ENCODE measurements at places on chromosomes 2 and 18.

DNA sequence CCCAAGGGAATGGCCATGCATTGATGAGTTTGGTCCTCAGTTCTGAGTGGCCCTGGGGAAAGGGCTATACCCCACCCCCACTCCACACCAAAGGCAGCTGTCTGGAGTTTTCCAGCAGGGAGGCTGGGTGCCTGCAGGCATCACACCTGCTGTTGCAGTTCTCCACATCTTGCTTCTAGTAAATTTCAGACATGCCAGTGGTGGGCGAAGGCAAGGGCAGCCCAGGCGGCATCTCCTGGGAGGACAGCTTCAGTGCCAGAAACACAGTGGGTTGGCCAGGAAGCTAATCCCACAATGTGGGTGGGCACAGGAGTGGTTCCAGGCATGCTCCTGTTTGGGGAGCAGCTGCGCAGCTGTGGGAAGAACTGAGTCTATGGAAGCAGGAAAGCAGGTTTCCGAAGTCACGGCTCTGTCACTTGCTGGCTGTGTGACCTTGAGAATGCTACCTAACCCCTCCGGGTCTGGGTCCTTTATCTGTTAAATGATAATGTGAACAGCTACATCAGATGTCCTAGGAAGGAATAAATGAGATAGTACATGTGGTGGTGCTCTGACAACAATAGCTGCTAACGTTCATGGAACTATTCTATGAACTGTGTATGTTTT lies 84.6 kb upstream of the SPTBN1 start:
- DNase-seq: no peak

DNA sequence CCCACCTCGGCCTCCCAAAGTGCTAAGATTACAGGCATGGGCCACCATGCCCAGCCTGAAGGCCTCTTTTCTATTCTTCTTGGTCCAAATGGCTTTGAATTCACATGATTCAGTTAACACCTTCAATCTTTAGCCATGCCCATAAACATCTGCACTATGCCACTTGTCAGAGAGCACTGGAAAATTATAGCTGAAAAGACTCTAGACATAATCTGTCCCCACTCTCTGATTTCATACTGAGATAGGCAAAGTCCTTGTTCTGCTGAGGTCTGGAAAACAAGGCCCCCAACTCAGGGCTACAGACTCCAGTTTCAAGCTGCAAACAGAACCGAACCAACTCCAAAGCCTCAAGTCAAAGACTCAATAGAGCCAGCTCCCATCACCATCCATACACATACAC lies 170.7 kb downstream of the ANTXR1 start:
- no peak for DNase-seq

DNA sequence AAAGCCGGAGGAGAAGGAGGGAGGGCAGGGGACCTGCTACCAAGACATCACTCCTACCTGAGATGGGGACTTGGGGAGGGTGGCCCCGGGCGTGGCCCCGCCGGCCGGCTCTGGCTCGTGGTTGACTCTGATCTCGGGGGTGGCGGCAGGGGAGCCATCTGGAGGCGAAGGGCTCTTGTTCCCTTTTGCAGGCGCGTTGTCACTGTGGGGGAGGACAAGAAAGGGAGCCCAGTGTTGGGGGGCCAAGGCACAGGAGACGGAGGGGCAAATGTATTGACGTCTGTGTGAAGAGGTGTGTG lies 48.1 kb downstream of the BIN1 start:
- no peak for DNase-seq

DNA sequence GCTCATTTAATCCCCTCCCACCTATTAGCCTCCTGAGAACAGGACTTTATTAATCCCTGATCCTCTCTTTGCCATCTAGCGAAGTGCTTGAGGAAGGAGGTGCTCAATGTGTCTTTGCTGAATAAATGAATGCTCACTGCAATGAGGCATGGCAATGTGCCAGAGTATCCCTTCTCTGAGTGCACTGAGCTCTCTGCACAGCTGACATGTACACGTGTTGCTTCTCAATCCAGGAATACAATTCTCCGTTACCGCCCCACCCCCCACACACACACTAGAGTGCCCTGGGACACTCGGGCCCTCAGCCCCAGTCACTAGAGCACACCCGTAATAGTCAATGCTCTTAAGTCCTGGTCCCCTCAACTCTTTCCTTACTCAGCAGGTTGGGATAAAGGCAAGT lies 41.4 kb downstream of the FAM178B start:
- no peak for DNase-seq

DNA sequence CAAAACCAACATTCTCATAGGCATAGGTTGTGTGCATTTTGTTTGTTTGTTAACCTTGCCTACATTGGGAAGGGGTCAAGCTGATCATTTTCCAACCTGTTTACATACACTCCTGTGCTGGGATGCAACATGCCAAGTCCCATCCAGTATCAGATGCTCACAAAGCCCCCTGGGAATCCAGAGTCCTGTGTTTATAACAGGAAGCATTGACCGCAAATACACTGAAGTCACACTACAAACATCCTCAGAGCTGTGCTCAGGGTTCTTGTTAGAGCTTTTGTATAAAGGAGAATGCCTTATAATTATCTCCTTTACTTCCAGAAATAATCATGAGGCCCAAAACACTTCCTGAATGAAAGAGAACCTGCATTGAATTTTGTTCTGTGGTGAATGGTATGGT lies 488.7 kb upstream of the TCF4 start:
- no peak for DNase-seq

DNA sequence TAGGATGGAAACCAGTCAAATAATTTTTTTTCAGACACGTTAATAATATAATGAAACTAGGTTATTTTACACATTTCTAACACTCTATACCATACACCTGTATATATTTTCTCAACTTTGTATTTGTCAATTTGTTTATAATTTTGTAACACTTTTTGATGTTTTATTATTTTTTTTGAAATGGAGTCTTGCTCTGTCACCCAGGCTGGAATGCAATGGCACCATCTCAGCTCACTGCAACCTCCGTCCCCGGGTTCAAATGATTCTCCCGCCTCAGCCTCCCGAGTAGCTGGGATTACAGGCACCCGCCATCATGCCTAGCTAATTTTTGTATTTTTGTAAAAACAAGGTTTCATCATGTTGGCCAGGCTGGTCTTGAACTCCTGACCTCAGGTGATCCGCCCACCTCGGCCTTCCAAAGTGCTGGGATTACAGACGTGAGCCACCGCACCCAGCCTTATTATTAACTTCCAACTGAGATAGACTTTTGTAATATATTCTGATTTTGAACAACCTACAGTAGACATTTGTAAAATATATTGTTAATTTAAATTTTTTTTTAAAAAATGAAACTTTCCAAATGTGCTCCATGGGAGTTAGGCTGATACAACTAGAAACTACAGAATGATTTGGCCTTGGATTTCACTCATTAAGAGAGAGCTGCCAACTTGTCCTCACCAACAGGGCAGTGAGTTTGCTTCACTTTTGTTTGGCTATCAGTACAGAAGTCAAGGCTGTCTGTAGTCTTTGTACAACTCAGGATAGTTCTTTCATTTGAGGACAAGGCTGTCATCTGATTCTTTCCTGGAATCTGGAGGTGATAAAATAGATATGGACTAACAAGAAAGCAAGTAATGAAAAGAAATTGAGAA lies 33.9 kb upstream of the COBLL1 start:
- DNase-seq: no peak

DNA sequence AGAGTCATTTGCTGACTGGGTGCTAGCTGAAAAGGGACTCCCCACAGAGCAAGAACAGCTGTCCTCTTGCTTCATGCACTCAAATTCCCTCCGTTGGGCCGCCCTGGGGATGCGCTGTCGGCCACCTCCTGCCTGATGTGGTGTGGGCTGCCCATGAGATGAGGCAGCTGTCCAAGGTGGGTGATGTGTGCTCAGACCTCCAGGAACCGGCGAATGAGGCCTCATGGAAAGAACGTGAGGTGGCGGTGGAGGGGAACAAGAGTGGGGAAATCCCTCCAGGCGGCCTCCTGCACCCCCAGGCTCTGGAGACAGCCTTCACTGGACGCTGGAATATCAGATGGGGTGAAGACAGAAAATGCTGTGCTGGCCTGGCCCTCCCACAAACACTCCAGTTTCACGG lies 79.8 kb downstream of the LONRF2 start:
- no peak for DNase-seq

GRCh38 chr2:100606332-100606725 lies 43.5 kb downstream of the PDCL3 start:
- DNase-seq: no peak

All from stimulated activated CD8-positive, alpha-beta memory T cell treated with anti-CD3 and anti-CD28 coated beads, Interleukin-4, amount 100 ng/mL, for 1 hour (primary cell).